Stimulated activated CD8-positive, alpha-beta memory T cell treated with anti-CD3 and anti-CD28 coated beads, Interleukin-7, amount 100 ng/mL, for 48 hours (primary cell): ENCODE measurements at places on chromosomes 6 and 20.

DNA sequence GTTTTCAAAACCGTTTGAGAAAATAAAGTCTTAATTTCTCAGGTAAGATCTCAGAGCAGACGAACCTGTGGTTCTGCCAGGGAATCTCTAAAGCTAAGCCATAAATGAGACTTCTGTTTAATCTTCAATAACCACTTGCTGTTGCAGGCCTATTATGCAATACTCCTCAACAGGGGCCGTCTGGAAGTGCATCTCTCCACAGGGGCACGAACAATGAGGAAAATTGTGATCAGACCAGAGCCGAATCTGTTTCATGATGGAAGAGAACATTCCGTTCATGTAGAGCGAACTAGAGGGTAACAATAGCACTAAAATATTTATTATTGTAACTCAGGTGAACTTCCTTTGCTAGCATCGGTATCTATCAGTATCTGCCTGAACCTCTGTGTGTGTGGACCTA lies 223.7 kb downstream of the ARHGAP18 start:
- DNase-seq, result no peak

DNA sequence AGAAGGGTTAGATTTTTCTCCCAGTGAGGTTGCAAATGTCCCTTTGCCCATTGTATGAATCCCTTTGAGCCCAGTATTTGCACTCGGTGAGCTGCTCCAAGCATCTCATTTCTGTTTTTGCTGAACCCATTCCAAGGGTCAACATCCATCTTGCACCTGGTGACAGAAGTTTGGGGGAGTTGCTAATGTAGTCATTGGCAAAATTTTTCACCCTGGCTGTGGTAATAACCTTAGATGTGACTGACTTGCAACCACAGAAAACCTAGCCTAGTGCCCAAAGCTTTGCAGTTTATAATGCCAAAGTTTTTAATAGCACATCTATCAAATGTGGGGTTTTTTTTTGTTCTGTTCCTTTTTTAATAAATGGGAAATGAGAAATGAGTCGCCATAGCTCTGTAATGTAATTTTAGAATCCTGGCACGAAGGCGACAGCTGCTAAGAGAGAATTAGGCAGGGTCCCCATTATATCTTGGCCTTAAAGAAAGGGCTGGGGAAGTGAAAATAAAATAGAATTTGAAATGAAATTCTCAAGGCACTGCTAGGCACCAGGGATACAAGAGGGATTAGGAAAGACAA lies 682.8 kb downstream of the KIF16B start:
- no peak for DNase-seq

DNA sequence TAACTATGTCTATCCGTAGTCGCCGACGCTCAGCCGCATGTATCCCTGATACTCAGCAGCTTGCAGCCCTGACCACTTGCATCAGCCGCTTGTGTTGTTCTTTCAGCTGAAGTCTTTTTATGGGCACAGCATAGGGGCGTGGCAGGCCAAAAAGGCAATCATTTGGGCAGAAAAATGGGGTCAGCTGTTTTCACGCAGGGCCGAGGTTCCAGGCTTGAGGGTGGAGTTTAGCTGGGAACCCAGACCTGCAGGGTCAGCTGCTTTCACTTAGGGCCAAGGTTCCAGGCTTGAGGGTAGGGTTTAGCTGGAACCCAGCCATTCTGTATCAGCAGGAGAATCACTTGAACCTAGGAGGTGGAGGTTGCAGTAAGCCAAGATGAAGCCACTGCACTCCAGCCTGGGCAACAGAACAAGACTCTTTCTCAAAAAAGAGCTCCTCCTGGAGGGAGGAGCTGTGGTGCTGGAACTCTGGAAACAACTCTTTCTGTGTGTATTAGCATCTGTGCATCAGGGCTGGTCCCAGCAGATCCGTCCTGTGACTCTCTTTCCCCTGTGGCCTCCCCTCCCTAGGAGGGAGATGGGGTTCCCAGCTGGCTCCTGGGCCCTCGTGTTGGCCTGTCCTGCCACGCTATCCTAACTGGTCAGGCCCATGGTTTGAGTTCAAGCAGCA lies 56.9 kb upstream of the PRND start:
- no peak for DNase-seq

DNA sequence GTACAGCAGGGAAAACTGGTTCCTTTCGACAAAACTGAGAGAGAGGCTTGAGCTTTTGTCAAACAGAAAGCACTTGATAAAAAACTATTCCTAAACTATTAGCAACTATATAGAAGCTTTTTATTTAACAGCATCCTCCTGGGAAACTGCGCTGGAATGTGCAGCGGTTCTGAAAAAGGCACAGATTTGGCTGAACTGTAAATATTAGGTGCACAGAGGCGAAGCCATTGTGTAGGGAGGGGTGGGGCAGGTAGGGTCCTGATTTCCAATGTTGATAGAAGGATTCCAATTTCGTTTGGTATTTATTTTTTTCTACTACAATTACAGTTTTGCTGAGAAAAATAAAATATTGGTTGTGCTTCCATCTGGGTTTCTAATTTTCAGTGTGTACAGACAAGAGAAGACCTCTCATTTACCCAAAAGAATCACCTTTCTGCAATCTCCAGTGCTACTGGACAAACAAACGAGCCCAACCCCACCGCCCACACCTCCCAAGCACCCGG lies 698 bp upstream of the SH3BGRL2 start:
- DNase-seq, result no peak

- no peak for DNase-seq
Observed at GRCh38 chr20:11271920-11272594, 598.3 kb upstream of the JAG1 start.

GRCh38 chr6:113691260-113691656 lies 165.9 kb upstream of the MARCKS start:
- no peak for DNase-seq

GRCh38 chr6:105487040-105487790 lies 84.3 kb upstream of the PREP start:
- no peak for DNase-seq

DNA sequence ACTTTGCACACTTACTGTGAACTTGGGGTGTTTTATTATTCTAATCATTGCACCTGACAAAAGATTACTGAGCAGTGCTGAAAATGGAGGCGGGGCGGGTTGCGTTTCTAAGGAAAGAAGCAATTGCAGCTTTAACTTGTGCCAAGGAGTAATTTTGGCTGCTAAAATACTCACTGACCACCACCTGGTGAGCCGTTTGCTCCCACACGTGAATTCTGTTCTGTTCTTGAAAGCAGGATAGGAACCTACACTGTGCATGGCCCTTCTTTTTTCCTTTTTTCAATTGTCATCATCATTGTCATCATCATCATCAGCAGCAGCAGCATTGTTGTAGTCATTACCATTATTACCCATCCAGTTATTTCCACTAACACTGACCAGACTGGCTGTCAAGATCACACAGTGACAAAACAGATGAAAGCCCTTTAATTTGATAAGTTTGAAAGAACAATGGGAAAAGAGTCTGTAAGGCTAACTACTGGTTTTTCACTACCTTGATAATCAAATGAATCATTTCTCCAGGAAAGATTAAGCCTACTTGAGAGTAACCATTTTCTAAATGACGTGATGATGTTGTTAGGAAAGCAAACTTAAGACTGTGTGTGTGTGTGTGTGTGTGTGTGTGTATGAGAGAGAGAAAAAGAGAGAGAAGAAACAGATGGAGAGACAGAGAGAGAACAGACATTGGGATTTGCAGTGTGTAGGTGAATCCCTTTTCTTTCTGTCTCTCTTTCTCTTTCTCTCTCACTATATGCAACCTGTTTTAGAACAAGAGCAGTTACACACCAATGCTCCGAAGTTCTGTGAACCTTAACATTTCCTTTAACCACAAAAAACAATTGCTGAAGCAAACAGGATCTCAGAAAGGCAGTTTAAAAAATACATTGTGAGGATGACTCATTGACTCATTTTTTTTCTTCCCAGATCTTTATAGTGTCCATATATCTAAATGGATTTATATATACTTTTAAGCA lies 3.8 kb downstream of the RIPOR2 start:
- DNase-seq, result no peak

GRCh38 chr6:127376685-127377084 lies 33.3 kb upstream of the ECHDC1 start:
- no peak for DNase-seq

DNA sequence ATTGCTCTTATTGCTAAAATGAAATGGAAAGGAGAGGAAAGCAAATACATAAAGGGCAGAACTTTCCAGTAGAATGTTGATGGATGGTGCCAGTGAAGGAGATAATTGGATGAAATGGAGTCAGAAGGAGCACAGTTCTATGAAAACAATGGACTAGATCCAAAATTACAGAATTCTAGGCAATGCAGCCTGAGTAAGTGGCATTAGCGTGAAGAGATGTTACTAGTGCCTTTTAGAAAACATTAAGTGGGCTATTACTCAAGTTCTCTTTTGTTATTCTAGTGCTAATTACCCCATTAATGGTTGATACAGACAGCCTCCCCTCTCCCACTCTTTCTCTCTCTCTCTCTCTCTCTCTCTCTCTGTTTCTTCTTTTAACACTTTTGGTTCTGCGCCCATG lies 209.5 kb upstream of the RGS17 start:
- no peak for DNase-seq

DNA sequence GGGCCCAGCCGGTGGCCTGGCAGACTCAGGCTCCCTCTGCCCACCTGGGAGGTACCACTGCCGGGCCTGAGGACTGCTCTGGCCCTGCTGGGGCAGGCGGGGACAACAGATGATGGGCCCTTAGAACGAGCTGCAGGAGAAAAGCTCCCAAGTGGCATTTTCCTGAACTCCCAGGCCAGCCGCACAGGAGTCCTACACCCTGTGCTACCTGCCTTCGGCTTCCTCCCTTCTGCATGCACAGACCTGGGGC lies 41.3 kb downstream of the DSTN start:
- DNase-seq, result no peak

DNA sequence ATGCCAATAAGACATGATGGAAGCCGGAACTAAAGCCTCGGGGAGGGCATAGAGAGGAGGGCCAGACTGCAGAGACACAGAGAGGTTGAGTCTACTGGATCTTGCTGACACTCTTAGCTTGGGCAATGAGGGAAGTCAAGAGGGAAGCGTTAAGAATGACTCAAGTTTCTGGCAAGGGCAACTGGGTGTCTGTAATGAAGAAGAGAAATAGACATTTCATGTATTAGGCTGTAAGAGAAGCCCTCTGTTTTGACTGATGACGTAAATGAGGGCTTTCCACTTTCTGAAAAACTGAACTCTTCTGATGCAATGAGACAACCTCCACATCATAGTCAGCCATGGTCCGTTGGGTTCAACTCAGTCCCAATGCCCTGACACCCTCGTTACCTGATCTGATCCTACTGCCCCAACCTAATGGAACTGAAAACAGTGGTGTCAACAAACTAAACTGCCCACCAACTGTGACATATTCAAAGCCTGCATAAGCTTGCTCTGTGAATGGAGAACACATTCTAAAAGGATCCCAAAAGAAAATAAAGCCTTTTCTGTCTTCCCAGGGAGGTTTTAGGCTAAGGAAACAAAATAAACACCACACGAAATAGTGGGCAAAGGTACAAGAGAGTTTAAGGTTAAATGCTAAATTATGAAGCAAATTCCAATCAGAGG lies 45.8 kb upstream of the PNRC1 start:
- no peak for DNase-seq
